ENCODE measurements at places on chromosomes 2 and 18. TPM values are rescaled to one million over a fixed set of nuclear protein-coding genes. Genes with fewer than 3 reads are reported as not detected.
A peak's percentile ranks its signal among the peaks of the same experiment; 100 is the strongest.

GRCh38 chr2:231646476-231646875, 53.8 kb downstream of the TEX44 start:
- DNase-seq, result peak; percentile 41

GRCh38 chr2:174076040-174076439, 110.9 kb upstream of the SP3 start:
- no peak for DNase-seq

GRCh38 chr18:59065684-59066083, 74.0 kb upstream of the SEC11C start:
- no peak for DNase-seq

GRCh38 chr2:150640039-150640438, 152.6 kb upstream of the RND3 start:
- DNase-seq, result no peak

- peak; percentile 30 for DNase-seq
Measured at GRCh38 chr2:119836455-119837142, 76.9 kb downstream of the PTPN4 start.

DNA sequence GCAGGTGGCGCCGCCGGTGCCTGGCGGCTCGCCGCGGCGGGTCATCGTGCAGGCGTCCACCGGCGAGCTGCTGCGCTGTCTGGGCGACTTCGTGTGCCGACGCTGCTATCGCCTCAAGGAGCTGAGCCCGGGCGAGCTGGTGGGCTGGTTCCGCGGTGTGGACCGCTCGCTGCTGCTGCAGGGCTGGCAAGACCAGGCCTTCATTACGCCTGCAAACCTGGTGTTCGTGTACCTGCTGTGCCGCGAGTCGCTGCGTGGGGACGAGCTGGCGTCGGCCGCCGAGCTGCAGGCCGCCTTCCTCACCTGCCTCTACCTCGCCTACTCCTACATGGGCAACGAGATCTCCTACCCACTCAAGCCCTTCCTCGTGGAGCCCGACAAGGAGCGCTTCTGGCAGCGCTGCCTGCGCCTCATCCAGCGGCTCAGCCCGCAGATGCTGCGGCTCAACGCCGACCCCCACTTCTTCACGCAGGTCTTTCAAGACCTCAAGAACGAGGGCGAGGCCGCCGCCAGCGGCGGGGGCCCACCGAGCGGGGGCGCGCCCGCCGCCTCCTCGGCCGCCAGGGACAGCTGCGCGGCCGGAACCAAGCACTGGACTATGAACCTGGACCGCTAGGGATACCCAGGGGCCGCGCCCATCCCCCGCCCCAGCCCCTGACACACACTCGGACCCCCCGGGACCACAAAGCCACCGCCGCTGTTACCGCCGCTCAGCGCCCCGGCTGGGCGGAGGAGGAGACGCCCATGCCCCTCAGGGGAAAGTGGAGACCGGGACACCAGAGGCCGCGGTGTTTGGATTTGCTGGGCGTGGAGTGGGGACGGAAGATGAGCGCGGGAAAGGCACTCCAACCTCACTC, 1.1 kb downstream of the CDK5R2 start:
- DNase-seq, result peak; percentile 59

DNA sequence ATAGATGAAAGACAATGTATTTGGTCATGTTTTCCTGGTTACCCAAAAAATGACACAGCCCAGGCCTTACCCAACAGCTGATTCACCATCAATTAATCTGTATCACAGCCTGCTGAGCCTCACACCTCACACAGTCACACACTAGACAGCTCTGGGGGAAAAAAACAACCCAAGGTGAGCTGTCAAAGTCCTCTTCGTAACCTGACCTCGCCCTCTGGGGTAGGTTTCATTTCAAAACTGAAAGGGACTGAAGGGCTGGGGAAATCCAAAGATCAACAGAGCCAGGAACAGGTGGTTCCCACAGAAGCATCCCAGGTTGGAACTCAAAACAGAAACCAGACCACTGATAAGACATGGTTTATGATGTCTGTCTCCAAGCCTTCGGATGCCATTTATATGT, 18.2 kb upstream of the PCBP1 start:
- DNase-seq, result no peak

GLB1L gene
- total RNA-seq, result 4.9 TPM

STAT4 gene
- total RNA-seq, result 1.5 TPM

ATP8B1 gene
- total RNA-seq, result 1.4 TPM

KDSR gene
- 23.9 TPM for total RNA-seq

ERBB4 gene
- 5.7 TPM for total RNA-seq

GKN1 gene
- not detected for total RNA-seq

DCDC2C gene
- not detected for total RNA-seq

ACOXL gene
- total RNA-seq, result 6.0 TPM

CERKL gene
- 0.14 TPM for total RNA-seq

SLC20A1 gene
- total RNA-seq, result 33.6 TPM

ANKRD53 gene
- not detected for total RNA-seq

FOXI3 gene
- total RNA-seq, result 1.7 TPM

Measured in H7 (cell line).